ENCODE measurements at places on chromosomes 5 and 9.

- DNase-seq, result no peak
Measured at GRCh38 chr5:177610131-177610769, 10.3 kb downstream of the B4GALT7 start.

DNA sequence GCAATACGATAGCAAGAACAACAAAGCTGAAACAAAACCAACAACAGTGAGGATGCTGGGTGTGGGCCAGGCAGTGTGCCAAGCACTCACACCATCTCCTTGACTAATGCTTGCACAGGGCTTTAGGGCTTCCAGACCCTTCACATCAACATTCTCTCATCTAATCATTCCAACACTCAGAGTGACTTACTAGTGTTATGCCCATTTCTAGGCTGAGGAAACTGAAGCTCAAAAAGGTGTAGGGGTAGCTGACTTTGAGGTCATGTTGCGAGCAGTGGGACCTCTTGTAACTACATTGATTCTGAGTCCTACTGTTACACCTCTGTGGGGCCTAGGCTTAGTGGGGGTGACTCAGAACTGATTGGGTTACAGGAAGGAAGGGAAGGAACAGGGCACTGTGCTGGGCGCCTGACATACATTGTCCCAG, 9.7 kb downstream of the ANGPTL2 start:
- DNase-seq, result peak; percentile 22

- DNase-seq, result peak; percentile 92
Measured at GRCh38 chr5:150141544-150142184, 14.0 kb downstream of the PDGFRB start.

- DNase-seq, result peak; percentile 82
Measured at GRCh38 chr5:53303105-53303504, 177.3 kb upstream of the FST start.

GRCh38 chr5:72140711-72141110, 33.4 kb downstream of the MAP1B start:
- DNase-seq, result no peak

GRCh38 chr9:75027187-75028107, 646 bp downstream of the CARNMT1 start:
- peak; percentile 48 for DNase-seq
